ENCODE measurements at places on chromosomes 12 and 14. TPM values are rescaled to one million over a fixed set of nuclear protein-coding genes. Genes with fewer than 3 reads are reported as not detected.

The TAS2R7 gene
- not detected for total RNA-seq

The CACNB3 gene
- 64.2 TPM for total RNA-seq

The SPTB gene
- 0.07 TPM for total RNA-seq

The OVCH1 gene
- total RNA-seq, result not detected

The TMEM121 gene
- 4.8 TPM for total RNA-seq

The TRHDE gene
- not detected for total RNA-seq

The CMKLR1 gene
- not detected for total RNA-seq

The TNFAIP2 gene
- 37.5 TPM for total RNA-seq

DNA sequence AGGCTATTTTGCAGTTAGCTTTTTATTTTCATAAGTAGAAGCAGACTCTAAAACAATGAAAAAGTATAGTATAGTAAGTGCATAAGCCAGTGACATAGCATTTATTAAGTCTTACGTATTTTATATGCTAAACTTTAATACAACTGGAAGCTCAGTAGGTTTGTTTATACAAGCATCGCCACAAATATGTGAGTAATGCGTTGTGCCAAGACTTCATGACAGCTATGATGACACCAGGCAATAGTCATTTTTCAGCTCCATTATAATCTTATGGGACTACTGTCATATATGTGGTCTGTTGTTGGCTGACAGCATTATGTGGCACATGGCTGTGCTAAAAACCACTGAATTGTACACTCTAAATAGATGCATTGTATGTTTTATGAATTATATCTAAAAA is 40.3 kb downstream of the SLC38A2 start:
- no peak for DNase-seq

- no peak for DNase-seq
These were observed 96.1 kb downstream of the TRHDE start for GRCh38 chr12:72368298-72368697.

GRCh38 chr12:4567073-4567881 is 5.3 kb downstream of the DYRK4 start:
- no peak for DNase-seq

- DNase-seq, result no peak
These were observed 30.0 kb downstream of the SLC39A9 start for GRCh38 chr14:69428289-69428998.

DNA sequence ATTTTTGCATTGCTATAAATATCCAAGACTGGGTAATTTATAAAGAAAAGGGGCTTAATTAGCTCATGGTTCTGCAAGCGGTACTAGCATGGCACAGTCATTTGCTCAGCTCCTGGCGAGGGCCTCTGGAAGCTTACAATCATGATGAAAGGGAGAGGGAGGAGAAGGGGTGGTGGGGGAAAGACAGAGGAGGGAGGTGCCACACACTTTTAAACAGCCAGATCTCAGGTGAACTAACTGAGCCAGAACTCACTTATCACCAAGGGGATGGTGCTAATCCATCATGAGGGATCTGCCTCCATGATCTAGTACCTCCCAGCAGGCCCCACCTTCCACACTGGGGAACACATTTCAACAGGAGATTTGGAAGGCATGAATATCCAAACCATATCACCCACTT is 476.3 kb downstream of the PCNX1 start:
- DNase-seq, result no peak

- no peak for DNase-seq
These were observed 49.4 kb upstream of the RERG start for GRCh38 chr12:15270591-15270990.

- no peak for DNase-seq
These were observed 196.6 kb upstream of the DCN start for GRCh38 chr12:91379051-91379775.

GRCh38 chr14:104315169-104315568 is 176.8 kb downstream of the KIF26A start:
- DNase-seq, result no peak

GRCh38 chr12:131893605-131894312 is 663 bp upstream of the ULK1 start:
- DNase-seq, result no peak

GRCh38 chr14:89899917-89900663 is 54.4 kb downstream of the EFCAB11 start:
- DNase-seq, result peak; percentile 35

DNA sequence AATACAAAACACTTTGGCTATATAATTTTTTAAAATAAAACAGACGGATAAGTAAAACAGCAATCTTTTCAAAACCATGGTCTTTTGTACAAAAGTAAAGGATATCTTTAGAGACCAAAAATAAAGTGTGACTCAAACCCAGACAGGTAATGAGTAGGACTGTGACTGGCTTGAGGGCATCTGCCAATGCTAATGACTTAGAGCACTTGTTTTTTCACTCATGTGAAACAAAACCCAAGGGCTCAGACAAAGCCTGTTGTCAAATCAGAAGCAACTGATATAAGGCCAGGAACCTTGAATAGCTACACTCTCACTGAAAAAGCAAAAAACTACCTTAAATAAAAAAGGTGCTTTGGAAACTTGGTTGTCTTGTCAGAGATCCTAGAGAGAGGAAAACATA is 357.4 kb downstream of the TMEM117 start:
- no peak for DNase-seq

DNA sequence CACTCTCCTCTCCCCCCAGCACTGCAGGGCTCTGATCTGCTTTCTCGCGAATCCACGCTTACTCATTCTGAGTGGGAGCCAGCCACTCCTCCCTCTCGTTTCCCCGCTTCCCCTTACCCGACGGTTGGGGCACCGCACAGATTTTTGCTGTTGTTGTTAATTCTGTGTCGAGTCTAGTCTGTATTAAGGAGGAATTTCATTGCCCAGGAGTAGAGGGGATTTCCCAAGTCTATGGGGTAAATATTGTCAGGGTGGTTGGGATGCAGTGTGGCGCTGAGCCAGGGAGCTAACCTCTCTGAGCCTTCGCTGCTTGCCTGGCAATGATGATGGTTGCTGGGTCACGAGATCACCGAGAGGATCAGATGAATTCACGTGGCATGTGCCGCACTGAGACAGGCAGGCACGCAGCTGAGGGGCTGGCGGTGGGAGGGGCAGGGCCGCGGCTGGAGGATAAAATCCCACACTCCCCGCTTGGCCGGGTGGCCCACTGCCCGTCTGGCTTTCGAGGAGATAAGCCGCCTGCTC is 18.5 kb downstream of the NCOR2 start:
- peak; percentile 69 for DNase-seq

GRCh38 chr14:87626266-87626665 is 366.7 kb downstream of the GALC start:
- no peak for DNase-seq
